ENCODE measurements at places on chromosomes 6 and 20.

GRCh38 chr6:36514554-36515456, 32.5 kb downstream of the STK38 start:
- DNase-seq = no peak

DNA sequence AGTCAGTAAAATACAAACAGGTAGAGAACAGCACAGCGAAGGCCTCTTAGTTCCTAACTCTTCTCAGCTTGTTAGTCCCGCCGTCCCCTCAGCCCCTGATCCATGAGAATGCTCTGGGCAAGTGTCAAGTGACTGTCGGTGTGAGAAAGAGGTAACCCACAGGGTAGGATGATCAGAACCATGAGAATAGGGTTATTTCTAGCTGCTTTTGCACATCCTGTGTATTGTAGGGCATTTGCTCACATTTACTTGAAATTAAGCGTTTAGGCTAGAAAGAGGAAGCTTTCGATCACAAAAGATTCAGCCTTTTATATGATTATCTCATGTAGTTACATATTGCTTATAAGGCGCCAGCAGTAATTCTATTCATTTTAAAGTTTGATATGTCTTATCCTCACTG, 103.0 kb upstream of the PDE10A start:
- no peak for DNase-seq

- peak; percentile 13 for DNase-seq
Measured at GRCh38 chr6:48068278-48069251, 42.4 kb downstream of the PTCHD4 start.

DNA sequence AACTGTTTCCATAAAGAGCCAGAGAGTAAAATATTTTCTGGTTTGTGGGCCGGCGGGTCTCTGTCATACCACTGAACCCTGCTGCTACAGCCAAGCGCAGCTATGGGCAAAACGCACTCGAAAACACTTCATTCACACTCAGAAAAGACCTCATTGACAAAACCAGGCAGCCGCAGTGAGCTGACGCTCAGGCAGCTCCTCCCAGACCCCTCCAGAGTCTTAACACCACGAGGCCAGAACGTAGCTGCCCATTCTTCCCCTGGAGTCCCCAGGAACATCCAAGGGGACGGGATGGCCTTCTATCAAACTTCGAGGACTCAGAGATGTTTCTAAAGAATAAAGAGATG, 35.6 kb upstream of the ZBP1 start:
- no peak for DNase-seq

- DNase-seq = no peak
Measured at GRCh38 chr6:30981942-30982772, 1.4 kb upstream of the MUC21 start.

DNA sequence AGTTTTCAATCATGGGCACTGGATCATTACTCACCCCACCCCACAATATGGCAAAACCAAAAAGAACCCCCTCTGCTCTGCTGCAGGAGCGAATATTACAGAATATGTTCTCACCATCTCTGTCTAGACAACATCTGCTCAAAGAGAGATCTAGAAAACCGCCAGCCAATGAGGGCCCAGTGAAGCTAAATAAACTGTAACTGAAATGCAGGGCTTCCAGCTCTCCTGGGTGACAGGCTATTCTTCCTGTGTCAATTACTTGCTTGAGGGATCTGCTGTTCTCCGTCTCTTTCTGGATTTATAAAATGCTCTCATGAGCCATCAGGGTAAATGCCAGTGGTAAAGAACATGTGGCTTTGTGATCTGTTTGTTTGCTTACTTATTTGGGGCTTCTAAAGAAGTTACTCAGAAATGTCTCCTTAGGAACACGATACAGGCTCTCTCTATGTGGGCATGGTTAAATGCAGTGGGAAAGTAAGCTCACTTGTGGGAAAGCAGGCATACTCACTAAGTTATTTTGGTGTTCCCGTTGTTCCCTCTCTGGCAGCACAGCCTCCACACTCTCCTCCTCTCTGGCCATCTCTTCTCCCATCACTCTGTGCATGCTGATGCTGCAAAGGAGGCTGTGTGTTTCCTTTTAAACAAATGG, 44.8 kb downstream of the TTI1 start:
- no peak for DNase-seq

DNA sequence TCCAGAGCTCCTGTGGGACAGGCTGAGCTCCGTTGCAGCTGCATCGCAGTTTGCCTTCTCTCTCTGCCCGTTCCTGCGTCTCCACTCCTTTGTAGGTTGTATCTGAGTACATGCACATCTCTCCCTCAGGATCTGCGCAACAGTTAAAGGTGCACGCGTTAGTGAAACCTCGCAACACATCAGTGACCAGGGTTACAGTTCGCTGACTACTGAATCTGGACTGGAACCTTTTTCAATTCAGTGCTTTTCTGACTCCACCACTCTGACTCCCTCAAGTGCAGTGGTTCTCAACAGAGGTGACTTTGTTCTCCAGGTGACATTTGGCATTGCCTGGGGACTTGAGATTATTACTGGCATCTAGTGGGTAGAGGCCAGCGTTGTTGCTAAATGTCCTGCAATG, 44.0 kb downstream of the UST start:
- DNase-seq = no peak

DNA sequence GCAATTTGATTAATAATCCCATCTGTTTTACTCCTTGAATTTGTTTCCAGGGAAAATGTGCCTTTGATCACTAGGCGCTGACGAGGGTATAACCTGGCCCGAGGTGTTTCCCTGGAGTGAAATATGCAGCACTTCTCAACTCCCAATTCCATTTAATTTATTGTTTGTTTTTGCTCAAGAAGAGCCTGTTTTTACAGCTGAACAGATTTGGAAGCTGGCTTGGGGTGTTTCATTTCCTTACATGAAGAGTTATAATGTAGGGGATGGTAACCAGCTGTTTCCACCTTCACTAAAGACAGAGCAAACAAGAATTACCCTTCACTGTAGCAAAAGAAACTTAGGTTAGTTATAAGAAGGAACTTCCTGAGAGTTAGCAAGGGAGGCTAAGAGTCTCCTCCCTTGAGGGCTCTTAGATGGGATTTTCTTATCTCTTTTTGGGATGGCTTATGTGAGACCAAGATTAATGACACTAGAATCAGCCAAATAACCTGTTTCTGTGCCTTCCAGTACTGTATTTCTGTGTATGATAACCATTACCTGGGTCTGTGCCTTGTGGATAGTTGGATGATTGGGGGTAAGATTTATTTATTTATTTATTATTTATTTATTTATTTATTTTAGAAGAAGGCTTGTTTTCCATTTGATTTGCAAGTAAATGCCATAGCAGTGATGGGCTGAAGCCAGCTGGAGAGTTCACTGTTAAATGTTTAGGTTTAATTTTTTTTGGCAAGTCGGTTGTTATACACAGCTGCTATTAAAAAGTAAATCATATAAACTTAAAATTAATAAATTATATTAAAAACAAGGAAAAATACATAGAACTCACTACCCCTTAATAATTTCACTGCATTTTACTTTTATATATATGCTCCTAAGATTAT, 162.2 kb upstream of the BMP2 start:
- DNase-seq = no peak

DNA sequence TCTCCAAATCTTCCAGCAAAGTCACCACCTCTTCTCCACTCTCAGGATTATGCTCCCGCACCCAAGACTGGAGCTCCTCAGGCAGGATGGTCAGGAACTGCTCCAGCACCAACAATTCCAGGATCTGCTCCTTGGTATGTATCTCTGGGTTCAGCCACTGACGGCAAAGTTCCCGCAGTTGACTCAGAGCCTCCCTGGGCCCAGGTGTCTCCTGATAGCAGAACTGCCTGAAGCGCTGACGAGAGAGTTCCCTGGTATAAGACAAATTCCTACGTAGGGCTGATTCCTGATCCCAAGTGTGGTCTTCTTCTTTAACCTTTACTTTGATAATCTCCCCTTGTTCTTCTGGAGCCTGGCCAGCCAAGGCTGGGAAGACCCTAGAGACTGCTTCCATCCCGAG, 60.6 kb downstream of the GPX5 start:
- DNase-seq = no peak

DNA sequence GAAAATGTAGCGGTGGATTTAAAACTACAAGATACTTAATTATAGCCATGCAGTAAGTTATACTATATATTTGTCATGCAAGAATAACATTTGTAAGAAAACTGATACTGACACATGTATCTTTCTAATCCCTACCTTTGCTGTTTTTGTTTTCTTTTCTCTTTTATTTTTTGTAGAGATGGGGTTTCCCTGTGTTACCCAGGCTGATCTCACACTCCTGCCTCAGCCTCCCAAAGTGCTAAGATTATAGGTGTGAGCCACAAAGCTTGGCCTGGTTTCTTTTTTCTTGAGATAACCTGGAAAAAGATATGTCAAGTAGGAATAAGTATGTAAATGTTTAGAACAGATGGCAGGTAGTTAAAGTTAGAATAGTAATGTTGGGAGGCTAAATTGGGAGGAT, 44.1 kb downstream of the MAPK14 start:
- no peak for DNase-seq
